Substantia nigra (tissue), 51 donors: ENCODE measurements at places on chromosomes 7 and 10.

DNA sequence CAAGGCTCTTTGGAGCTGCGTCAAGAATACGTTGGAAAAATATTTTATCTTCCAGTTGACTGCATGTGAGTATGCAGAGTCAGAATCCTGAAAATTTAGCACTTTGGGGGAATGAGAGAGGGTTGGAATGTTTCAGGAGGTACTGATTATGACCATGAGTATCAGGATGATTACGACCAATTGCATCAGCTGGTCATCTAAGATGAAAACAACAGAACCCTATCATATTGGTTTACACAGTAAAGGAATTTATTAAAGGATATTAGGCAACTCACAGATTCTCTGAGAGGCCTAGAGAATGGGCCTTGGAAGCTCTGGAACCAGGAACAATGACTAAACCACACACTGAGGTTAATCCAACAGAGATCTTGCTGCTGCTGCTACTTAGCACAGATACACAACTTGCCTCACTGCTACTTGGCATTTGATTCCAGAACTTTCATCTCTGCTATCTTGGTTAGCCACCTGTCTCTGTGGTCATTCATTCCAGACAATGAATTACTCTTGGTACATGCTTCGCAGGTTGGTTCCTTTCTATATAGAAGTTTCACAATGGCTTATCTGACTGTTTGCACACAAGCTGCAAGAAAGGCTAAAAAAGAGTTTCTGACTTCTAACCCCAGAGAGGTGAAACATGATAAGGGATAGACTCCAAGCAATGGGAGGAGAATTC is 68.0 kb upstream of the CTTNBP2 start:
- DNase-seq: no peak

GRCh38 chr10:44955413-44956070 is 4.1 kb upstream of the RASSF4 start:
- DNase-seq: no peak

- no peak for DNase-seq
Observed at GRCh38 chr10:125003146-125003900, 61.4 kb downstream of the ZRANB1 start.

GRCh38 chr10:5013385-5013784 is 9.7 kb upstream of the AKR1C2 start:
- no peak for DNase-seq

DNA sequence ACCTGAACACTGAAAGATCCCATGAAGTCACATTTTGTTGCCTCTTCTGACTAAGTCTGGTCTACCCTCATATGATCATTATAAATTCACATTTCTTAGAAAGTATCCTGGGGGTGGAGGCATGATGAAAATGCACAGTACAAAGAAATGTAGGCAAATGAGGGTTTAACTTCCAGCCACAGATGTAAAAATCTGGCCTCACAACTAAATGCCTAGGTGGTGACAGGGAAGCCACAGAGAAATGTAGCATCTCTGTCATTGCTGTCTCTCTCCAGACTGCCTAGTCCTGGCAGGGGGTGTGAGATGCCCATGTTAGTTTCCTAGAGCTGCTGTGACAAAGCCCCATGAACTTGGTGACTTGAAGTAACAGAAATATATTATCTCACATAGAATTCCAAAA is 395.9 kb downstream of the SORCS3 start:
- DNase-seq: no peak
